ENCODE measurements at places on chromosomes 2 and 18.

- DNase-seq = no peak
These were observed 1.1 kb upstream of the RPL37A start for GRCh38 chr2:216497382-216498069.

DNA sequence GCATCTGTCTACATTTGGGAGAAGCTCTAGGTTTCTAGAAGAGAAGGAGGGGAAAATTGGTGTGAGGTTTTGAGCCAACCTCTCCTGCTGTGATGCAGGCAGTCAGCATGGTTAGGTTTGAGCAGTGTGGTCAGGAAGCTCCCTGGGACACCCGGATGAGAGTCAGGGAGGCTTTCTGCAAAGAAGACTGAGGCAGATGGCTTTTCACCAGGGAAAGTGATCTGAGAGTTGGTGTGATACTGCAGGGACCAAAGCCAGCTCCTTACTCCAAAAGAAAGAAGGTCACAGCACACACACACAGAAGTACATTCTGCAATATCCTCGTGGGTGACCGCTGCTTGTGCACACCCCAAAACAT is 75.8 kb upstream of the BCL11A start:
- no peak for DNase-seq

DNA sequence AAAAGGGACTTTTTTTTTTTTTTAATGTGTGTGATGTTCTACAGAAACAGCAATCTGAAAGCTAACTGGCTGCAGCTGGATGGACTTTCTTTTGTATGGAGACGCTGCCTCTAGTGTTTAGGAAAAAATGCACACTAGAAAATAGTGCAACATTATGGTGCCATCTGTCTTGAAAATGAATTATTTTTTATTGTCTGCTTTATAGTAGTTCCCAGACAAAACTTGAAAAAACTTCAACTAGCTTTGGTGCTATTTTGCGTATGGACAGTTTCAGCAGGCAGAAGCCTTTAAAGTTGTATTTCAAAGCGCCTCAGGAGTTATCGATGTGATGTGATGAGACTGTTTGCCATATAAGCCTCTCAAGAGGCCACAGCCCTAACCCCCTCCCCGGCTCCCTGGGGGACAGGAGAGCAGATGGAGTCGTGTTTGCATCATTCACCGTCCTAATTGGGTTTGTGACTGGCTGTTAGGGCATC is 86.9 kb downstream of the LTBP1 start:
- no peak for DNase-seq

DNA sequence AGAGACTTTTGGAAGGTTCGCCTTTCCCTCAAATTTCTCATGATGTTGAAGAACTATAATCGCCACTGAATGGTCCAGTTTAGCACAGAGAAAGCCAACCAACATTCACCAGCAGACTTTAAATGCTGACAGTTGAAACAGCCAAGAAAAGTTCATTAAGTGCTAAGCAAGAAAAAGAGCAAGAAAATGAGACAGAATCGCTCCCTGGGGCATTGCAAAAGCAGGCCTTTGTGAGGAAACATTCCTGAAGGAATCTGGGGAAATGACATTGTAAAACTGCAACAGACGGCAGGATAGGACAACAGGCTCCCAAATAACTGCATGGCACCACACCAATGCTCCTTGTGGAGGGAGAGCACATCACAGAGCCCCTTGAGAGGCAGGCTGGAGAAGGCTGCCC is 269.3 kb upstream of the ID2 start:
- DNase-seq = no peak

GRCh38 chr2:57460396-57461276 is 586.0 kb upstream of the VRK2 start:
- no peak for DNase-seq

DNA sequence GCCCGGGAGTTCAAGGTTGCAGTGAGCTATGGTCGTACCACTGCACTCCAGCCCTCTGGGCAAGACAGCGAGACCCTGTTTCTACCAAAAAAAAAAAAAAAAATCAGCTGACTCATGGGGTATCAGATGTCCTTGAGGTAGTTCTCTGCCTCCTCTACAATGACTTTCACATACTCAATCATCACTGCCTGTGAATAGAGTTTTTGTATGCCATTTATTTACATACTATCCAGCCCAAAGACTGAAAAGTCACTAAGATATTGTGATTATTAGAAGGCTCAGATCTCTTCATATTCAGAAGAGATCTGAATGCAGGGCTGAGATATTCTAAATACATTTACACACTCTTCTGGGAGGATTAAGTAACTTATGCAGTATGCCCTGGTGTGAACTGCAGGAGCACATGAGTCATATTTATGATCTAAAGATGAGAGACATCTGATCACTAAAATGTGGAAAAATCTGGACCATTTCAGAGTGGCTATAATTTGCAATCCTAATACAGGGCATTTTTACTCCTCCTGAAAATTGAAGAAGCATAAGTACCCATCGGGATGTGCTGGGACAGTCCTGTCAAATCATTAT is 38.9 kb downstream of the KLF7 start:
- no peak for DNase-seq

GRCh38 chr2:112084689-112085374 is 29.8 kb downstream of the TMEM87B start:
- DNase-seq = no peak

- no peak for DNase-seq
These were observed 17.3 kb downstream of the PLCL1 start for GRCh38 chr2:197821550-197822289.

GRCh38 chr18:56723706-56724105 is 72.5 kb downstream of the WDR7 start:
- no peak for DNase-seq

DNA sequence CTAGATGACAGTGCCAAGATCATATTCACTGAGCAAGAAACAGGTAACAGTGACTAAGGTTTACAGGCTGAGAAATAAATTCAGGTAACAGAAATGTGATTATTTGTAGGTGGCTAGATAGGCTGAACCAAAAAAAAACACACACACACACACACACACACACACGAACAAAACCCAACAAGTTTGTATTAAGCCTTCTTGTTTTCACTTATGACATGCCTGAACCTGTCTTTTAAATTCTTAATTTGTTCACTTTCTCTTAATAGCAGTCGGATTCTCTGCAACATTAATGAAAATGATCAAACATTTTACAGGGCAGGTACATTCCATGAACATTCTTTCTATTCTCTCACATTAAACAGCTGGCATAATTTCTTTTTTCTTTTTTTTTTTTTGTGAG is 18.8 kb upstream of the KIDINS220 start:
- no peak for DNase-seq

- no peak for DNase-seq
These were observed 27.5 kb downstream of the SP100 start for GRCh38 chr2:230443541-230443940.

GRCh38 chr2:105738658-105739241 is 6.0 kb upstream of the NCK2 start:
- no peak for DNase-seq

GRCh38 chr2:217182926-217183325 is 323.1 kb upstream of the TNP1 start:
- no peak for DNase-seq

DNA sequence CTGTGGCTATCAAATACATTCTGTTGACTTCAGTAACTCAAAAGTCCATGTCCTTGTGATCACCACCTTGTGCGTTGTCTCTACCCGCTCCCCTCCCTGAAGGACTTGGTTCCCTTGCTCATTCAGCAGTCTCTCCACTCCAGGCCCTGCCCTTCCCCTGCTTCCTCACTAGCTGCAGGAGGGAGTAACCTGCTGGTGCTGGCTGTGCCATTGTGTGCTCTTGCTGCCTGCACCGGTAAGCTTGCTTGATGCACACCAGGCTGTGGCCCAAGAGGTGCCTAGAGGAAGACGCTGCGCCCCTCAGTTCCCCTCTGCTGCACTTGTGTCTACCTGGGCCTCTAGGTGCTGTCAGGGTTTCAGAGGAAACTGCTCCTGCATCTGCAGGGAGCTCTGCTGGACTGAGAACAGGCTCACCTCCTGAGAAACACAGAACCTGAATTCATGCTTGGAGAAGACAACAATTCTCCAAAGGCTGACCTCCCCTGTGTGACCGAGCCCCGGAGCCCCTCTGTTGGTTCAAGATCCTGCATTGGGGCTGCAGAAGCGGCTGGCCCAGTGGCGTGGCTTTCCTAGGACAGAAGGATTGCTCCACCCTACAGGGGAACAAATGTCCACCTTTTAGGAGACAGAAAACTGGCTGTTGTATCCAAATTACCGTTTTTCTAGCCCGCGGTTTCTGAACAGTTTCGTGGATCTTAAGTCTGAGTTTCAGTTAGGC is 33.6 kb downstream of the PTPRM start:
- no peak for DNase-seq

- DNase-seq = no peak
These were observed 111.5 kb upstream of the RNU4ATAC start for GRCh38 chr2:121419081-121419699.

GRCh38 chr2:178246696-178247095 is 52.4 kb downstream of the OSBPL6 start:
- no peak for DNase-seq

- peak; percentile 39 for DNase-seq
These were observed 1.9 kb downstream of the DUSP2 start for GRCh38 chr2:96143231-96143847.

DNA sequence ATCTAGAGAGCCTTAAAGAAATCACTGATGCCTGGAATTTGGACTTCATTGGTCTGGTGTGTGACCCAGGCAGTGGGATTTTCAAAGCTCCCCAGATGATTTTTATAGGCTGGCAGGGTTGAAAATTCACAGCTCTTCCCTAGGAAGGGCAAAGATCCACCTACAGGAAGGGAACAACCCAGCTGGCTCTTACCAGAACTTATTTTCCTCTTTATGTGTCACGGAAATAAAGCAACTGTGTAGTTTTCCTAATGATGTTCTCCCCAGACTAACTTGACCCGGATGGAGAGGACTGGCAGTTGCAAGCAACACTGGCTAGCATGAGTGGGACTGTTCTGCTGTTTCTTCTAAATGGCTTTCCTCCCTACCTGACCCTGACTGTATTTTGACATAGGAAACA is 235.6 kb downstream of the ALPK2 start:
- DNase-seq = no peak

DNA sequence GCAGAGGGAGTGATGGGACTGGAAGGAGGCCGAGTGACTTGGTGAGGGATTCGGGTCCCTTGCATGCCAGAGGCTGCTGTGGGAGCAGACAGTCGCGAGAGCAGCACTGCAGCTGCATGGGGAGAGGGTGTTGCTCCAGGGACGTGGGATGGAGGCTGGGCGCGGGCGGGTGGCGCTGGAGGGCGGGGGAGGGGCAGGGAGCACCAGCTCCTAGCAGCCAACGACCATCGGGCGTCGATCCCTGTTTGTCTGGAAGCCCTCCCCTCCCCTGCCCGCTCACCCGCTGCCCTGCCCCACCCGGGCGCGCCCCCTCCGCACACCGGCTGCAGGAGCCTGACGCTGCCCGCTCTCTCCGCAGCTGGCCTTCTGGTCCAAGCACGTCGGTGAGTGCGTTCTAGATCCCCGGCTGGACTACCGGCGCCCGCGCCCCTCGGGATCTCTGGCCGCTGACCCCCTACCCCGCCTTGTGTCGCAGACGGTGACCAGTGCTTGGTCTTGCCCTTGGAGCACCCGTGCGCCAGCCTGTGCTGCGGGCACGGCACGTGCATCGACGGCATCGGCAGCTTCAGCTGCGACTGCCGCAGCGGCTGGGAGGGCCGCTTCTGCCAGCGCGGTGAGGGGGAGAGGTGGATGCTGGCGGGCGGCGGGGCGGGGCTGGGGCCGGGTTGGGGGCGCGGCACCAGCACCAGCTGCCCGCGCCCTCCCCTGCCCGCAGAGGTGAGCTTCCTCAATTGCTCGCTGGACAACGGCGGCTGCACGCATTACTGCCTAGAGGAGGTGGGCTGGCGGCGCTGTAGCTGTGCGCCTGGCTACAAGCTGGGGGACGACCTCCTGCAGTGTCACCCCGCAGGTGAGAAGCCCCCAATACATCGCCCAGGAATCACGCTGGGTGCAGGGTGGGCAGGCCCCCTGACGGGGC is 4.6 kb downstream of the PROC start:
- no peak for DNase-seq

DNA sequence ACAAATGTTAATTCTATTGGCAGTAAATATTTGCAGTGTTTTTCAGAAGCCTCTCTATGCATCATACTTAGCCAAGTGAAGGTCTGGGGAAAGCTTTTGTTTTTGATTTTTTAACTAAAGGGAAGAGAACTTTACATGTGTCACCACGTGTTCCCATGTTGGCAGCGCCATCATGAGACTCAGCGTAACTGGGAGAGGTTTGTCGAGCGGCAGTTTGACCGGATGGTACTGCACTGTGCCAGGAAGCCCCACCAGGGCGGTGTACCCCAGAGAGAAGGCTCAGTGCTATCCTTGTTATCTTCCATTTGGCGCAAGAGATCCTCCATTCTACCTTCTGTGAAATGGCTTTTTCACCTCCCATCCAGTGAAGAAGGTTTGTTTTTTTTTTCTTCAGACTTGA is 38.5 kb downstream of the KIF5C start:
- no peak for DNase-seq

GRCh38 chr18:56065086-56065485 is 477.1 kb upstream of the TCF4 start:
- no peak for DNase-seq

GRCh38 chr18:49562481-49563129 is 748 bp downstream of the LIPG start:
- DNase-seq = no peak

DNA sequence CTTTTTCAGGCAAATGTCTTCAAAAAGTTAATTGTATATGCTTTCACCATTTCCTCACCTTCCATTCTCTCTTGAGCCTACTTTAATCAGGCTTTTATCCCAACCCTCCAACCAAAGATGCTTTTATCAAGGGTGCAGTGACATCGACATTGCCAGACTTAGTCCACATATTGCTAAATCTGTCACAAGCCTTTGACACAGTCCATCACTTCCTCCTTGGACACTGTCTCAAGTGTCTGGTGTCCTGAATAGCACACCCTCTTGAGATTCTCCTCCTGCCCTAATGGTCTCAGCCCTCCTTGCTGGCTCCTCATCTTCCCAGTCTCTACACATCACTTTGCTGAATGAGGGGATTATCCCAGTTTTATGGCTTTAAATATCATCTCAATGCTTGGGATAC is 147.5 kb upstream of the SLC39A10 start:
- no peak for DNase-seq

GRCh38 chr2:136901732-136902131 is 136.4 kb downstream of the THSD7B start:
- no peak for DNase-seq

GRCh38 chr18:4582431-4583335 is 127.6 kb upstream of the DLGAP1 start:
- DNase-seq = no peak

GRCh38 chr2:49037197-49037596 is 117.1 kb downstream of the FSHR start:
- no peak for DNase-seq

DNA sequence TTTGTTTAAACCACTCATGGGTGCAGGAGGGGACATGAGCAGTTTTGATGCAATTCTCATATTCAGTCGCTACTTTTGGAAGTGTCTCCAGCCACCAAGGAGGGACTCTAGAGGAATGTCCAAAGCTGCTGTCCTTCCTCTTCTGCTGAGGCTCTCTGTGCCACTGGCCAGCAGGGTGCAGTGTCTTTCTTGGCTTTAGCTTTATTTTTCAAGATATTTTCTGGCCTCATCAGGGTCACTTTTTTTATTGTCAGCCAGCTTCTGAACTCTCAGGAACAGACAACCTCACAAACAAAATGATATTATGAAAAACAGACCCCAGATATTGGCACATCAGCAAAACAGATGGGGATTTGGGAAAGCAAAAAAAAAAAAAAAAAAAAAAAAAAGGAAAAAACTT is 289.3 kb upstream of the ZSWIM2 start:
- no peak for DNase-seq
